ENCODE measurements at places on chromosomes 13 and 19.

DNA sequence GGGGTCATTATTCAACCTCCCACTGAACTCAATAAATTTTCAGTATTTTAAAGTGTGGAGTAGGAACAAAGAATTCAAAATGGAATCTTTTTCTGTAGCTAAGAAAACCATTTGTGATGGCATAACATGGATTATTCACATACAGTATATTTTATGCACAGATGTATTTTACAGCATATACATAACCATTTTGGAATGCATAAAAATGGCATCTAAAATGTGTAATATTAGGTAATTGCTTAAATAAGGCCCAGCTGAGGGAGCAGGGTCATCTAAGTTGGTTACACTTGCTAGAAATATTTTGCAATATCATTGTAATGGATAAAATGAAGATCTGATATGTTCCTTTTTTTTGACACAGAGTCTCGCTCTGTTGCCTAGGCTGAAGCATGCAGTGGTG, 146.9 kb downstream of the LMO7 start:
- no peak for DNase-seq

- DNase-seq: no peak
Observed at GRCh38 chr13:83423381-83423780, 458.9 kb downstream of the SLITRK1 start.

DNA sequence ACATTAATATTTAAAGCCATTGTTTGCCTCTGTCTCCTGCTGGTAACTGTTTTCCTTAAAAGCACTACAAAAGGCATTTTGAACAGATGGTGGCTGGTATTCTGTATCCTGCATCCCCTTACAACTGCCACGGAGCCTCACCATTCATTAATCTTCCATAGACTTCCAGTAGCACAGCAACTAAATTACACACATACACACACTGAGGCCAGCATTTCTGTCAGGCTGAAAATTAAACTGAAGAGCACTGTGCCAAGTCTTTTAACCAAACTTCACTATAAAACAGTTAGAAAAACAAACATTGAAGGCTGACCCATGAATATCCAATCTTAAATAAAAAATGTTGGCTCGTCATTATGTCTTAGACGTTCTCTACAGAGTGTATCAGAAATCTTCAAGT, 697.8 kb downstream of the DACH1 start:
- DNase-seq: no peak

DNA sequence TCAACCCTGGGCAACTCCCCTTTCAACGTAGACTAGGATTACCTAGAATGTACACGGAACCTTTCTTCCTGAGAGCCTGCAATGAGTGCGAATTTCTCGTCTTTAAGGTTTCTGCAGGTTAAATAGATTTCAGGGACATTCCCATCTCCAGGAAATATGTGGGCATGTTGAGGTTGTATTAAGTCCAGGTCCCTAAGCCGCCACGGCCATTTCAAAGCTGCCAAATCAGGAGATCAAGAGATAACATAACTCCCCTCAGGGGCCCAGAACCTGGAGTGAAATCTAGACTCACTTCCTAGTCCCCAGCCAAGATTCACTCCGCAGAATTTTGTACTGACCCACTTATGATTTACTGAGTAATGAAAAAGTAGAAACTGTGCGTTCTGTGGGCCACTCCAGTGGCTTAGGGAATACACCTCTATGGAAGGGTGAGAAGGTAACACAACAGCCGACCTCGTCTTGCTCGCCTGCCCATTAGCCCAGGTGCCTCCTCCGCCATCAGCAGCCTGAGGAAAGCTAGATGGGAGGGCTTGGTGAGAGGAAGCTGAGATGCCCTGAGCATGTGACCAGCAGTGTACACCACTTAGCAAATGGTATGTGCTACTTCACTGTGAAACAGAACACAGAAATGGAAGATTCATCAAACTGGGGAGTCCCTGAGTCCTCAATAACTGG, 98.5 kb upstream of the SOX1 start:
- DNase-seq: no peak

DNA sequence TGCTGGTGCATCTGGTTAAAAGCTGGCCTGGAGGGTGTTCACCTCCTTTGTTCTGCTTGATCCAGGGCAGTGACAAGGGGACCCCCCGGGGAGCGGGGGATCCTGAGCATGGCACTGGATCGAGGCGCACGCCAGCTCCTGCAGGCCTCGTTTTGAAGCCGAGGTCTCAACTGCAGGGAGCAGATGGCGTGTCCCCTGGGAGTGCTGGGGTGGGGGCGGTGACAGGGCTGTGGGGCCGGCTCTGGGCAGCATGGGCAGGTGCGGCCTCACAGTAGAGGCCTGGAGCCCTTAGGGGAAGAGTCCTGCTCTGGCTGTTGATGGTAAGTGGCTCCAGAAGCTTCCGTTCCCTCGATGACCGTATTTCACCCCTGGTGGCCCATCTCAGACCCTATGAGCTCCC, 51.8 kb downstream of the CRTC1 start:
- DNase-seq: no peak

DNA sequence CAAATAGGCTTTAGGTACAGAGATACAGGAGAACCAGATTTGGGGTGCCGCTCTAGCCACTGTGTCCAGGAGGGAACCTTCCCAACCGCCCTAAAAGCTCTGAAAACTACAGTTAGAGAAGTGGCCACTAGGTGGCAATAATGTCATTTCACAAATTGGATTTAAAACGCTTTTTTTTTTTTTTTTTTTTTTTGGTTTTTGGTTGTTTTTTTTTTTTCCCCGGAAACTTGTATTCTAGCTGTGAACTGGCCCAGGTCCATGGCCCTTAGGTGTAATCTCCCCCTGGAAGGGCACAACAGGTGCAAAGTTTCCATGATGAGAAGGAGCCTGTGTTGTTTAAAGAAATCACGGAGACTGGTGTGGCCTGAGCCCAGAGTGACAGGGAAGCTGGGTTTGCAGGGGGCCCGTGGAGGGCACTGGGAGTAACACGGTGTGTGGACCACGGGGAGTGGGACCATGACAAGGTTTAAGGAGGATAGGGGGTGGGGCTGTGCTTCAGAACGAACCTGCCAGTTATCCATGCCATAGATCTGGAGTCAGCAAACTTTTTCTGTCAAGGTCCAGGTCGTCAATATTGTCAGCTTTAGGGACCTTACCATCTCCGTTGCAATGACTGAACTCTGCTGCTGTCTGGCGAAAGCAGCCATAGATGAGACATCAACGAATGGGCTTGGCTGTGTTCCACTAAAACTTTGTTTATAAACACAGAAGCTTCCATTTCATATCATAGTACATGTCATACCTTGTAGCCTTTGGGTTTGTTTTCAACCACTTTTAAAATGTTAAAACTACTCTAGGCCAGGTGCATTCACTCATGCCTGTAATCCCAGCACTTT, 10.1 kb downstream of the OR1I1 start:
- DNase-seq: peak; percentile 43

DNA sequence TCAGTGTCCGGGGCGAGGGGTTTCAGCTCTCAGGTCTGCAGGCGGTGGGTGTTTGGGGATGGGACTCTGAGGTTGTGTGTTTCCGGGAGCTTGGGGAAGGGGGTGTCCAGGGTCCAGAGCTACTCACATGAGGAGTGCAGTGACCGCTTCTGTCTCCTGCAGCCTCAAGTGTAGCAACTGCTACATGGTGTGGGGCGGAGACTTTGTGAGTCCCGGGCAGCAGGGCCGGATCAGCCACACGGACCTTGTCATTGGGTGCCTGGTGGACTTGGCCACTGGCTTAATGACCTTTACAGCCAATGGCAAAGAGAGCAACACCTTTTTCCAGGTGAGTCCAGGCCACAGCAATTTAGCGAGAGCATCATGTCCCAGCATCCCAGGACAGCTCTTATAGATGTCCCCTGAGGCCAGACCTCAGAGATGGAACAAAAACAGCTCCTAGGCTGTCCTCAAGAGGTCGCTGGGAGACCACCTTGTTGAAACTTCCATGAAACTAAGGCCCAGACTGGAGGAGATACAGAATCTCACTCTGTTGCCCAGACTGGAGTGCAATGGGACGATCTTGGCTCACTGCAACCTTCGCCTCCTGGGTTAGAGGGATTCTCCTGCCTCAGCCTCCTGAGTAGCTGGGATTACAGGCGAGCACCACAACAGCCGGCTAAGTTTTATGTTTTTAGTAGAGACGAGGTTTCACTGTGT, 44.9 kb downstream of the RYR1 start:
- peak; percentile 11 for DNase-seq

- DNase-seq: no peak
Observed at GRCh38 chr13:59495299-59495698, 668.4 kb downstream of the DIAPH3 start.

DNA sequence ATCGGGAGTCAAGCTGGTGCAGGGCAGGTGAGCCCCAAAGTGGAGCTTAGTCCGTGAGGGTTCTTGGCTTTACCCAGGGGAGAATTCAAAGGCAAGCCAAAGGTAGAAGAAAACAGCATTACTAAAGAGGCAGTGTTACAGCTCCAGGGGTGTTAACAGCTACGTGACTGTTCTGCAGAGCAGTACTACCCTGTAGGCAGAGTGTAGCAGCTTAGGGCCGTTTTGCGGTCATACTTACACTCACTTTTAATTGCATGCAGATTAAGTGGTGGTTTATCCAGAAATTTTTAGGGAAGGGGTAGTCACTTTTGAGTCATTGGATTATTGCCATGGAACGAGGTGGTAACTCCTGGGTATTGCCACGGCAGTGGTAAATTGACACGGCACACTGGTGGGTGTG, 482.2 kb downstream of the SLITRK5 start:
- DNase-seq: no peak

DNA sequence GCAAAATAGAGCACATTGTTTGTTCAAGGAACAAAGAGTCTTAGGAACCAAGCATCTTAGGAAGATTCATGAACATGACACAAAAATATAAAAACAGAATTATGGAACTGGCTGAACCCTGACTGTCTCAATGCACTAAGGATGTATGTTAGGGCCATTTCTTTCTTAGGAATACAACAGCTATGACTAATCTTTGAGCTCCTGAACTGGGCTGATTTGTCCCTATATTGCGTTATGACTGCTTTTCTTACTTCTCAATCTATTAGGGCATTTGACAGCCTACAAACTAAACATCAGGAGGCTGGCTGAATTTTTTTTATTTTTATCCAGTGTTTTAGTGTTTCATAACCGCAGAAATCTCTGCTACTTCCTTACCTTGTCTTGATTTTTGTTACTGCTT, 211.2 kb downstream of the OXGR1 start:
- DNase-seq: no peak

DNA sequence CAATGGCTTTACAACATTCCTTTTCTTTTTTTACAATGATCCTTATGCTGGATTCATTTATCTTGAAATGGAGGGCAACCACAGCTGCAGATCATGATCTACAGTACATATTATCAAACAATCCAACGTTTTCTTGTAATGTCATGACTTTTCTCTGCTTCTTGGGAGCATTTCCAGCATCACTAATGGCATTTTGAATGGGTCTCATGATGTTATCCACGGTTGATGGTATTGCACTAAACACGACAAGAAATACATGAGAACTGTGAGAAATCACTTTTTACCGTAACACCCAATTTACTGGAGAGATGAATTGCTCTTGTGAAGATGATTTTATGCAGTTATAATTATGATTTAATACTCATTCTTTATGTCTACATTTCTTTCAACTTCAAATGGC, 16.2 kb upstream of the ACOD1 start:
- no peak for DNase-seq

GRCh38 chr13:103187721-103188156, 121.5 kb upstream of the SLC10A2 start:
- no peak for DNase-seq

DNA sequence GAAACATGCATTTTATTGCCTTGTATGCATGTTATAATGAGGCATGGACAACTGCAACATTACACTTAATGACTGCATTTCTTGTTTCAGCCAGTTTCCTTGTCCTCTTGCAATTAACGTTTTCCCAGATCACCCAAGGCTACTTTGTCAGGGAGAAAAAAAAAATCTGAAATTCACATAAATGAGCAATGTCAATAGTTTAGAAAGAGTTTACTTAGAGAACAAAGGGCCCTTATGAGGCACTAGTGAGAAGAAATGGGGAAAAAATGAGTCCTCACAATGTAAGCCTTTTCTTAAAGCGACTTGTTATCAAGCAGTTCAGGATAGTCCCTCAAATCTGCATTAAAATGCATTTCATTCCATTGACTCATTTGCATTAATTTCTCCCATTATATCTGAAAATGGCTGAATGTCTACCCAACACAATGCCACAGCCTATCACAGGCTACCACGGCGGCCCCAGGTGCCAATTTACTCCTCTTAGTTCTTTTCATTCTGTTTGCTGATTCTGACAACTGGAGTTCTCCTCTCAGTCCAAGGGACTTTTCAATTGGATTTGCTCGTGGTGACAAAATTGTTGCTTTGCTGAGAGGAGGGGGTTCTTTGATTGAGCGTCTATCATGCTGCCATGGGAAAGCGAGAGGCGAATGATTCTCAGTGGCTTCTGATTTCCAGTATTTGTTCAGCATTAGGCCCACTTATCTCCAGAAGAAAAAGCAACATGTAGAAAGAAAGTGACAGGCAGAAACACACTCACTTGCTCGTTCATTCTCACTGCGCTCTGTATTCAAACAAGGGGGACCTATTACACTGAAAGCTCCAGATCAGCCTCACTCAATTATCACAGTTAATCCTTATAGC, 107.1 kb downstream of the DACH1 start:
- no peak for DNase-seq

GRCh38 chr19:49469828-49470614, 4.0 kb upstream of the FLT3LG start:
- peak; percentile 97 for DNase-seq

- no peak for DNase-seq
Observed at GRCh38 chr13:48235341-48236135, 2.5 kb downstream of the ITM2B start.

DNA sequence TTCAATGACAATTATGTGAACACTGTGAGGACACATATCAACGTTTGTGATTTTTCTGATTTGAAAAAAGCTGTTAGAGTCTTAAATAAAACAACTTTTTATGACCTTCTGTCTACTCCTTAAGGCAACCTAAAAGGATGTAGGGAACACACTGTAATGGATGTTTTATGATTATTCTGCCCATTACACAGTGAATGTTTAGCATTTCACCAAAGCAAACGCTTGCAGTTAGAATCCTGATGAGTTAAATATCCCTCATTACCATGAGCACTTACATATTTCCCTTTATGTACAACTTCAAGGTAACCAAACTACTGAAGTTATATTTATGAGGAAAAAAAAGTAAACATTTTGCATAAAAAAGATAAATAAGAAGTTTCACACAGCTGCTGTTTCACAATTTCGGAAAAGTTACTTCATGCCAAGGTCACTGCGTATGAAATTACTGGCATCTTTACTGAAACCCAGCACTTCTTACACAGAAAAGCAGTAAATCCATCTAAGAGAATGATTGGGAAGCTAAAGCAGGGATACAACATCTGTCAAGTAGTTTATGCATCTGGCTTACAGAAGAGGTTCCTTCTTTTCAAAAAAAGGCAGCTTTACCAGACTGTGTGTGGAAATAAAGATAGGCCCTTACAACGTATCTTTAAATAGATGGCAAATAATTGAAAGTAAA, 733.7 kb upstream of the ATXN8OS start:
- no peak for DNase-seq

- no peak for DNase-seq
Observed at GRCh38 chr19:54138489-54139256, 1.1 kb downstream of the CNOT3 start.

DNA sequence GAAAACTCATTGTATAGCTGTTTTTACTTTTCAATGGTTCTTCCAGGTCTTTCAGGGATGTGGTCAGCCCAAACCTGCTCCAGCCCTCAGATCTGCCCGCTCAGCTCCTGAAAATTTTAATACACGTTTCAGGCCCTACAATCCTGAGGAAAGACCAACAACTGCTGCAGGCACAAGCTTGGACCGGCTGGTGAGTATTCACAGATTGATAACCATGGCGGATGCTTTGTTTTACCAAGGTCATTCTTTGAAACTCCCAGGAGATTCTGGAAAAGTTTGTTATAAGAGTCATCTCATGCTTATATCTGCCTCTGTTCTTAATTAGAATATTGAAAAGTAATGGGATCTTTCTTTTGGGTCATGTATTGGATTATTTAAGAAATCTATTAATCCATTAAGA, 173.5 kb downstream of the DCT start:
- DNase-seq: no peak
